Activated CD4-positive, alpha-beta T cell treated with anti-CD3 and anti-CD28 coated beads, Interleukin-2, Interleukin-4, amounts not matched to agents 100 ng/mL and 50 ng/mL, durations not matched to agents 16 hours and 8 hours (primary cell): ENCODE measurements at places on chromosomes 6 and 20.

GRCh38 chr6:169970306-169970988, 219.0 kb downstream of the ERMARD start:
- DNase-seq: no peak

- peak; percentile 78 for DNase-seq
These were observed 868 bp downstream of the NCOA3 start for GRCh38 chr20:47502271-47503239.

DNA sequence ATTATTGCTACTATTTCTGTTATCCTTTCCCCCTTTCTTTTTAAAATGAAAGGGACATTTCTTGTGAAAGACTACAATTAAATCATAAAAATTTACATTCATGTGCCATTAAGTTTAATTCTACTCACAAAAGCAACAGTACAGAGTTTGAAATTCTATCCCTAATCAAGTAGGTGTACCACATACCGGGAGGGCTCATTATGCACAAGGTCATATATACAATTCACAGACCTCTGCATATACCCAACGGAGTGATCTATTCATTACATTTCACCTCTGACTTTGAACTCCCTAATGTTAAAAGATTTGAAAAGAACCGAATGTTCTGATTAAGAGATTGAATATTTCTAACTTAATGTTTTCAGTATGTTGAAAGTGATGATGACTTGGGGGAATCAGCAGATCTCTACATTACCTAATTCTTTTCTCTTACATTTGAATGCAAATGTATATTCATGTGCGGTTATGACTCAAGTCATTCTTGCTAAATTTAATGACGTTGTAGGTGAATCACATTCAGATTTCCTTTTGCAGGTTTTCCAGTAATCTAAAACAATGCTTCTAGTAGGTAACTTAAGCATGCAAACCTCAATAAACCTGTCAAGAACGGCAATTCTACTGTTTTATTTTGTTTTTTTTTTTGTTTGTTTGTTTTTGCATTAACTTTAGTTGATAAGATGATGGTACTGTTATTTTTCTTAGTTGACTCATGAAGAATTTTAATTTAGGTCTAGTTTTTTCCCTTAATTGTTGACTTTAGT, 7.3 kb downstream of the EYA4 start:
- DNase-seq: no peak

DNA sequence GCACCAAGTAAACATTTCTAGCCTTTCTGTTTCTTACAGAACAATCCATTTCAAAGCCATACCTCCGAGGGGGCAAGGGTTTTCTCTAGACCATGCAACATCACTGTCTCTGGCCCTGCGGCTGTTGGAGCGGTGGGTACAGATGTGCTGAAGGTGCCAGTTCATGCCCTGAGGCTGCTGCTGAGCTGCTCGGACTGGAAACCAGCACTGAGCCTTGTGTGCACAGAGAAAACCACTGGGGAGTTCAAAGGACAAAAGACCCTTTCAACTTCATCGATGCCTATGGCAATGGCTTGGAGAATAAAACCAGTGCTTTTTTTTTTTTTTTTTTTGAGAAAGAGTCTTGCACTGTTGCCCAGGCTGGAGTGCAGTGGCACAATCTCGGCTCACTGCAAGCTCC, 93.3 kb upstream of the IYD start:
- no peak for DNase-seq

- no peak for DNase-seq
These were observed 45.7 kb downstream of the SCGN start for GRCh38 chr6:25697537-25698340.

DNA sequence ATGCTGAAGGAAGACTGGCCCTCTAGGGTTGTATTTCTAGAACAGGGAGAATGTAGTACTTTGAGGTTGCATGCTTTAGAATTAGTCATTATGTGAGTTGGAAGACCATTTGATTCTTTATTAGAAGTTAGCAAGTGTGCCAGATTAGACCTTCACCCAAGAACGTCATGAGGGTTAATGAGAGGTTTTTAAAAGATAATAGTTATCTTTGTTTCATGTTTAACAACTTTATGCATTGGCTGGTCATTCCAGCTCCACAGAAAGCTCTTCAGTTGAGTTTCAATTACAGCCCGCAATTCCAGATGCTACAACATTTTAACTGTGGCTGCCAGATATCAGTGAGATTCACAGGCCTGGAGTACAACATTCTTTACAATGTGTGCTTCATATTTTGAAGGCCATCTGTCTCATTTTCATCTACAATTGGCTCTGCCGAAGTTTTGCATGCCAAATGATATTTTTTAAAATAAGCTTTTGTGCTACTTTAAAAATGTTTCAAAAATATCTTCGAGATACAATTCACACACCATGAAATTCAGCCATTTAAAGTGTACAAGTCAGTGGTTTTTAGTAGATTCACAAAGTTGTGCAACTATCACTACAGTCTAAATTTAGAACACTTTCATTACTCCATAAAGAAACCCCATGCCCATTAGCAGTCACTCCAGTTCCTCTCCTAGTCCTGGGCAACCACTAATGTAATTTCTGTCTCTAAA, 61.1 kb upstream of the FBXO30 start:
- DNase-seq: no peak

- no peak for DNase-seq
These were observed 625.7 kb upstream of the PTCHD4 start for GRCh38 chr6:48736501-48737206.

- DNase-seq: no peak
These were observed 151.3 kb downstream of the SLC16A10 start for GRCh38 chr6:111238464-111239119.

- DNase-seq: peak; percentile 72
These were observed 2.1 kb downstream of the VEGFA start for GRCh38 chr6:43771858-43772680.

DNA sequence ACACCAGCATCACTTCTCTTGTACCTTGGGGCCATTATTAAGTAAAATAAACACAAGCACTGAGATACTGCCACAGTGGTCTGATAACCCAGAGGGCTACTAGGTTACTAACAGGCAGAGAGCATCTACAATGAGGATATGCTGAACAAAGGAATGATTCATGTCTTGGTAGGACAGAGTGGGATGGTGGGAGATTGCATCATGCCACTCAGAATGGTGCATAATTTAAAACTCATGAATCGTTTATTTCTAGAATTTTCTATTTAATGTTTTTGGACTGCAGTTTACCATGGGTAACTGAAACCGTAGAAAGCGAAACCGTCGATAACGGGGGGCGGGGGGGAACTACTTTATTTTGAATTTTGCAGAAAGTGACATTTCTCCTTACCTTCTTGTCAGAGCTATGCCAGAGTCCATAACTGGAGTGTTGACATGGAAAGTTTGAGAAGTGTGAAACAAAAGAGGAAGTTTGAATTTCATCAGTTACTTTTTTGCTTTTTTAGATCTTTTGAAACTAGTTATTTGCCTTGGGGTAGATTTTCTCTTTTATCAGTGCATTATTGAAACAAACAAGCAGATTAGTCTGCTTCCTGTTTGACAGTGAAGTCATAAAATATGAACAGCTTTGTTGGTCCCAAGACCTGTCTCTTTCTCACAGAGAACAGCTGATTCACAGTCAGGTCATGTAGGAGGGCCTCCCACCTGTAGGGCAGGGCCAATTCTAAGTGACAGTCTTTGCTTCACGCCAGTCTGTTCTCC, 124.9 kb downstream of the KLHL32 start:
- DNase-seq: peak; percentile 11

GRCh38 chr6:99378636-99379035, 15.4 kb downstream of the COQ3 start:
- no peak for DNase-seq

DNA sequence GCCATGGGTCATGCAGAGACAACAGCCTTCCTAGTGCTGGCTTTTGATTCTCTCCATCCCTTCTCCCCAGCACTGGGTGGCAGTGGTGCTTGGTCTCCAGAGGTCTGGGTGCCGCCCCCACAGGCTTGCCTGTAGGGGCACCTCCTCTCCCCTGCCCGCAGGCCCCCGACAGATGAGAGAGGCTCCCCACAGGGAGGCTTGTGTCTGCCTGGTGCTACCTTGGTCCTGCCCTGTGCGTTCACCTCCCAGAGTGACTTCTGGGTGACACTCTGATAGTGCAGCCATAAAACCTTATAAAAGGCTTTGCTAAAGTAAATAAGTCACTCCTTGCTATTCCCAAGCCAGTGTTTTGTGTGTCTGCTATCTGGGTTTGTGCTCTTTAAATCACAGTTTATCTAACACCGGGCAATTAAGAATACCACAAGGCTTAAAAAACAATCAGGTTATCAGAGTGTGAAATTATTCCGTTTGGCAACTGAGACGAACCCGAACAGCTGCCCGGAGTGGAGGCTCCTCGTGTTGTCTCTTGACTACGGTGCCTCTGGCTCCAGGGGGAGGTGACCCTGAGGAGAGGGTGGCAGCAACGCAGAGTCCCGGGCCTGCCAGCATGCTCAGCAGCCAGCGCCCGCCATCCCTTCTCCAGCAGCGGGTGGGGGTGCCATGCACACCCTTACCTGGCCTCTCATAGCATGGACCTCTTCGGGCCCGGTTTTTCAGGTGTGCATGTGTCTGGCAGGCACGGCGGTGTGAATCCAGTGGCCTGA, 5.4 kb upstream of the C20orf204 start:
- DNase-seq: no peak

DNA sequence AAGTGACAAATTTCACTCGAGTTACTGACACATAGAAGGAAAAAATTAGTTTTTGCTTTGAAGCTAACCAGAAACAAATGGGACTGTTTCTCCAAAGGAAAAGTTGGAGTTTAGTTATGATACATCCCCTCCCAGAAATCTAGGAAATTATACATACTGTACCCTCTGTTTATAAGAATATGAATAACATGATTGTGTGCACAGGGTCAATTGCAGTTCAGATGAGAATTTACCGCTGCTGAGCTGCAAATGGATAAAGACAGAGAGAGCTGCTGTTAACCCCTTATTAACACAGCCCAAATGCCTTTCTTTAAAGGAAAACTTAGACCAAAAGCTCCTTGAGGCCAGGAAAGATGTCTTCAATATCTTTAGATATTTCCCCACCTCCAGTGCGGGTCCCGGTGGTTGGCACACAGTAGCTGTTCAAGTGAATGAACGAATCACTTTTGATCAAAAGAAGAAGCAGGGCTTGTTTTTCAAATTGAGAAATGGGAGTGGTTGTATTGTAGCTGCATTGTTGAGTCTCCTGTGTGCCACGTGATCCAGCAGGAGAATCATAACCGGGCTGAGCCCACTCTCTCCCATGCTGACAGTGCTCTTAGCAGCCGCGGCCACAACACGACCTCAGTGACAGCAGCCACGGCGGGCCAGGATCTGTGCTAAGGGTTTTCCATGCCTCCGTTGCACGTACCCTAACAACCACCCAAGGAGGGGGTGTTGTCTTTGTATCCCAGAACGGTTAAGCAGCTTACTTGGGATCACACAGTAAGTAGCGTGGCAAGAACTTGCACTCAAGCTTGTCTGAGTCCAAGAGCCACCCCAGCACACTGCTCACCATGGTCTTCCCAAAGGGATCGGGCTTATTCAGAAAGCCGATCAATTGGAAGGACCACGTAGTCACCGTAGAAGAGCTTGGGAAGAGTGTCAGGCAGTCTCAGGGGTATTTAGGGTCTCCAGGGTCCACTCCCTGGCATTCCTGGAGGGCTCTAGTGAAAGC, 53.5 kb upstream of the BMP6 start:
- no peak for DNase-seq

DNA sequence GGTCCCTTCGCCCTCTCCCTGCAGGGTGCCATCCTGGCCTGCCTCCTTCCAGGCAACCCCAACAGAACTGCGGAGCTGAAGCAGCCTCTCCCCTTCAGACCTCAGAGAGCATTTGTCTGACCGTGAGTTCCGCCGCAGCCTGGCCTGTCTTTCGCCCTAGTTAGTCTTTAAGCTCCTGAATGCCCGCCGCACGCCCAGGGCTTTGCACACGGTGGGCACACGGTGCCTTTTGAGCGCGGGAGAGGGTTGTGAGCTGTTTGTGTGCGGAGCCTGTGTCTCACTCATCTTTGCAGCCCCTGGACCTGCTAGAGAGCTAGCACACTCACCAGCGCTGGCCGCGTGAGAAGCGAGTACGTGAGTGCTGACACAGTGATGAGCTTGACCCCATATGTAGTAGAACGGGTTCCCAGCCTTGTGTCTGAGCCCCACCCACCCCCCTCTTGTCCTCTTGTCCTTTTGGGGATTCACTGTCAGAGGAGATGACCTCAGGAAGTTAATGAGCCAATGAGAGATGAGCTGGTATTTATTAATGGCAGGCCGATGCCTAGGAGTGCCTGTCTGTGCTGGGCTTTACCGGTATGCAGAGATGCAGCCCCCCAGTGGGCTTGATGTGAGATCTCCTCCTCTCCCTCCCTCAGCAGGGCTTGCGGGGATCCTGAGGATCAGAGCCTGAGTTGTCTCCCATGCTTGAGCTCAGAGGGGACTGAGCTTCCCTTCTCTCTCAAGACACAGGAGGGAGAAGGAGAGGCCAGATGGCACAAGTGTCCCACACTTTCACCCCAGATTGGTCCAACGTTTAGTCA, 249.2 kb downstream of the FARS2 start:
- DNase-seq: no peak

DNA sequence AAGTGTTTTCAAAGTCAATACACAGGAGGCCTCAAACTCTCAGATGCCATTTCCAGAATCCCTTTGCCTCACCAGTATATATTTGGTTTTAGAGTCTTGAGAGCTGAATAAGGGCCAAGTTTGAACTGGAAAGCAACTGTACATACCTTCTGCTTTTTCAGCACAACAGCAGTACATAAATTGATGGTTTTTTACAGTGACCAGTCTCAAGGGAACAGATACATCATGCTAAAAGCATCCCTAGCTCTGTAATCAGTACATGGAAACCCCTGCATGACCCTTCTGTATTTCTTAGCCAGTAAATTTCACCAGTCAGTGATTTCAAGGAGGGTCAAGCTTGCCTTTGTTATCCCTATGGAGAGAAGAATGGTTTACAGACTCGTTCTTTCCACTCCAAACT, 40.6 kb upstream of the ECHDC1 start:
- no peak for DNase-seq

GRCh38 chr6:144384427-144384826, 99.3 kb downstream of the UTRN start:
- no peak for DNase-seq

DNA sequence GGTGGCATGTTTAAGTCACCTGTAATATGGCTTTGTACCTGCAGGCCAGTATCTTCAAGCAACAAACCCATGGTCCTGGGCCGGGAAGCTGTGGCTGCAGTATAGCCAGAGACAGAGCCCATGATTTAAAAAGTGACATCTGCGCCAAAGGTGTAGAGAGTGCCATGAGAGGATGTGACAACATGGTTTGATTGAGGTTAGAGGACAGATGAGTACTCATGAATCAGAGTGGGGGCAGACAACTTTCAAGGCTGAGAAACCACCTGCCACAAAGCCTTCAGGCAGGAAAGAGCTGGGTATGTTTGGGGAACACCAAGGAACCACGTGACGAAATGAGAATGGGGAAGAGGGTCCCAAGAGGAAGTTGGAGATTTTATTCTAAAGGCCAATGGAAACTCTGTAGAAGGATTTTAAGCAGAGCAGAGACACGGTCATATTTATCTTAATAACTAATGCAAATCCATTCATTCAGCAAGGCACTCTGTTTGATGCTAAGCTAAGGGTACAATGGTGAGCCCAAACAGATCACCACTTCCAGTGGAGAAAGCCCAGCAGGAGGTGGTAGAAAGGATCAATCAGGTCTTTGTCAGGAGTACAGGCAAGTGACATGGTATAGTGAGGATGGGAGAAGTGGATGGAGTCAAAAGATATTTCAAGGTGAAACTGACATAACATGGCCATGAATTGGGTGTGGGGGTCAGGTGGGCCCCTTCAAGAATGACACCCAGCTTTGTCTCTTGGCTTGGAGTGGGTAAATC, 3.4 kb upstream of the MICAL1 start:
- peak; percentile 70 for DNase-seq
